ENCODE measurements at places on chromosomes 5 and 9. TPM values are rescaled to one million over a fixed set of nuclear protein-coding genes. Genes with fewer than 3 reads are reported as not detected.

SHOC1 gene
- polyA plus RNA-seq, result 1.4 TPM

HTR4 gene
- 0.05 TPM for polyA plus RNA-seq

PAPPA gene
- polyA plus RNA-seq, result 3.4 TPM

CLTA gene
- 262 TPM for polyA plus RNA-seq

BTNL3 gene
- polyA plus RNA-seq, result 0.31 TPM

GRCh38 chr9:68802525-68803015 lies 97.5 kb downstream of the PIP5K1B start:
- DNase-seq, result no peak

- no peak for DNase-seq
Observed at GRCh38 chr9:128414461-128414860, 6.2 kb upstream of the CERCAM start.

DNA sequence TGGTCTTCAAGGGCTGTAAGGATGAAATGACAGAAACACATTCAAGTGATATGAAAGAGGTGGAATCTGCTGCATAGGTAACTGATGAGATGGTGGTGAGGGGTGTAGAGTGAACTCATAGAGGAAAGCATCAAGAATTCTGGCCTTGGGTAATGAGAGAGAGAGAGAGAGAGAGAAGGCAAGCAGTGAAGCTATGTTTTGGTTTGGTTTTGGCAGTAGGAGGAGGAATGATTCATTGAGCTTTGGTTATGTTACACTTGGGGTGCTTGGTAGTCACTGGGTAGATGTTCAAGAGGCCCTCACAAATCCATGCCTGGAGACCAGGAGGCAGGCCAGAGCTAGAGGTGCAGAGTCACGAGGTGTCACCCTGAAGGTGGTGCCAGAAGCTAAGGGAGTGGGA lies 89.5 kb downstream of the EGFLAM start:
- no peak for DNase-seq

- DNase-seq, result no peak
Observed at GRCh38 chr9:10104774-10105173, 508.0 kb downstream of the PTPRD start.

DNA sequence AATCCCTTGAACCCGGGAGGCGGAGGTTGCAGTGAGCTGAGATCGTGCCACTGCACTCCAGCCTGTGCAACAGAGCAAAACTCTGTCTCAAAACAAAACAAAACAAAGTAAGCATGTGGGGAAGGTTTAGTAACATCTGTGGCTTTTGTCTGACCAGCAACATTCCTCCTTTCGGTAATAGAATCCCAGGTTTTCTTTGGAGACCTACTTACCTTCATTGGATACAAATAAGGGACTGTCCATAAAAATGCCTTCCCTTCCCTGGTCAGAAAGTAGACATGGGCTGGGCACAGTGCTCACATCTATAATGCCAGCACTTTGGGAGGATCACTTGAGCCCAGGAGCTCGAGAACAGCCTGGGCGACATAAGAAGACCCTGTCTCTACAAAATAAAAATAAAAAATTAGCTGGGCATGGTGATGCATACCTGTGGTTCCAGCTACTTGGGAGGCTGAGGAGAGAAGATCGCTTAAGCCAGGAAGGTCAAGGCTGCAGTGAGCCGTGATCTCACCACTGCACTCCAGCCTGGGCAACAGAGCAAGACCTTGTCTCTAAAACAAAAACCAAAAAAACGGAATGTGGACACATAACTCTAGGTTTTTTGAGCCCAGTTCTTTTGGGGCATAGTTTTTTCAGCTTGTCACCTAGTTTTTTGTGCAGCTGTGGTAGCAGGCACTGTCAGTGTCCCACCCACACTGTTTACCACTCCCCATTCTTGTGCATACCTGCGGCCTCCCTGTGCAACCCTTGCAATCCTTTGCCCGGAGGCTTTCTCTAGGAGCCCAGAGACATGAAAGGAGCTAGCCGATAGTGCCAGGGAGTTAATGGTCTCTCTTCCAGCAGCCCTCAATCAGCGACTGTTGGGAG lies 9.0 kb upstream of the SPINK4 start:
- no peak for DNase-seq

- DNase-seq, result no peak
Observed at GRCh38 chr5:115766608-115767007, 49.9 kb downstream of the CDO1 start.

DNA sequence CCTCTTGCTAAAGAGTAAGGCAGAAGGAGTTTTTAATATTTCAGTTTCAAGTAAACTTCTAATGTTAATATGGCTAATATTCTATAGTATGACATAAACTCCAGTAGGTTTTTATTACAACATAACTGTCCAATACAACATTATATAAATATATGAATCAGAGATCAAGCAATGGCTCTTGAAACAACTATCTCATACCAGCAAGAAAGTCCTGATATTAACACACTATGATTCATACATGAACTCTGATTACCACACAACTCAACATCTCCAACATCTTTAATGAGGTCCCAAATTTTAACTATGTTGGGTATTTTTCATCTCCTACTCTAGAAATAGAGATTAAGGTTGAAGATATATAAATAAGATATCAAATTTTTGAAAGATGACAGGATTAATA lies 878.3 kb downstream of the TLE1 start:
- no peak for DNase-seq

- no peak for DNase-seq
Observed at GRCh38 chr5:171355302-171355724, 32.3 kb upstream of the NPM1 start.

- DNase-seq, result no peak
Observed at GRCh38 chr9:109013679-109014607, 644 bp upstream of the CTNNAL1 start.
